ENCODE measurements at places on chromosomes 3 and 15.

DNA sequence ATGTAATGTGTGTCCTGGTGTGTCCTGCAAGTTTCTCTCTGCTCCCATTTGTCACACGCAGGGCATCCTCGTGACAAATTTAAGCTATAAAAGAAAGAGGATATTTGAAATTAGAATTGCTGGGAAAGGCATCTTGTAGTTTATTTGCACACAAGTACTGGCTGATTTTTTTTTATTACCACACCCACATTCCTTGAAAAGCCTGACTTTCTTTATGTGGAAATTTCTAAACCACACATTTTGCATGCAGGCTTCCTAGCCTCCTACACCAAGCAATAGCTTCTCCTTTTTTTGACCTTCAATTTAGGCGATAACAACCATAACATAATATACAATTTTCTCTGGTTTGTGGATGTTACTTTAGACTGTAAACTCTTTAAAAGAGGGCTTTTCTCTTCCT lies 126.1 kb downstream of the SERPINI1 start:
- no peak for DNase-seq

- DNase-seq = no peak
These were observed 34.9 kb upstream of the SLC25A36 start for GRCh38 chr3:140906785-140907184.

DNA sequence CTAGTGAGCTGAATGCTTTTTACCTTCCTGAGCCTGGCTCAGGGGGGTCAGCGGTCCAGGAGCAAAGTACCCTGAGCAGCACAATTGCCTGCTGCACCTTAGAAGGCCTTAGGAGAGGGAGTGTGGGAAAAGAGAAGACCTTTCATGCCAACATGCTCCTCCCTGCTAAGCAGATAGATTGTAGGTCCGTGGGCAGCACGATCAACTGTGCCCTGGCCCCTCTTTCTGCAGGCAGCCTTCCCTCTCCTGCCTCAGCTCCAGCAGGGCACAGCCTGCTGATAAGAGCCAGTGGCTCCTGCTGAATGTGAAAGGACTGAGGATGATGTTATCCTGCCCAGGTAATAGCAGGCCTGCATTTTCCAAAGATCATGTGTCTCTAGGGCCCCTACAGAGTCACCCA lies 4.1 kb downstream of the CORO2B start:
- no peak for DNase-seq

- no peak for DNase-seq
These were observed 5.3 kb downstream of the SNUPN start for GRCh38 chr15:75620058-75620820.

DNA sequence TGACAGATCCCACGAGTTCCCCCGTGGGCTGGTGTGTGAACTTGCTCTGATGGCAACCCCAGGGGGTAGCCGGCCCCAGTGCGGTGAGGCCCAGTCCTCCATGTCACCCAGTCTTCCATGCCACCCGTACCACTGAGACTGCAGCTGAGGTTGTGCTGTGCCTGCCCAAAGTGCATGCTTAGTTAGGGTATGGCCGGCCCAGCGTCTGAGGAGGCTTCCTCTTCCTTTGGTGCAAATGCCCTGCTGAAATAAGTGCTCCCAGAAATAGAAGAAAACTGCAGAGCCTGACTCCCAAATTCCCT lies 31.5 kb downstream of the MGLL start:
- DNase-seq = no peak

DNA sequence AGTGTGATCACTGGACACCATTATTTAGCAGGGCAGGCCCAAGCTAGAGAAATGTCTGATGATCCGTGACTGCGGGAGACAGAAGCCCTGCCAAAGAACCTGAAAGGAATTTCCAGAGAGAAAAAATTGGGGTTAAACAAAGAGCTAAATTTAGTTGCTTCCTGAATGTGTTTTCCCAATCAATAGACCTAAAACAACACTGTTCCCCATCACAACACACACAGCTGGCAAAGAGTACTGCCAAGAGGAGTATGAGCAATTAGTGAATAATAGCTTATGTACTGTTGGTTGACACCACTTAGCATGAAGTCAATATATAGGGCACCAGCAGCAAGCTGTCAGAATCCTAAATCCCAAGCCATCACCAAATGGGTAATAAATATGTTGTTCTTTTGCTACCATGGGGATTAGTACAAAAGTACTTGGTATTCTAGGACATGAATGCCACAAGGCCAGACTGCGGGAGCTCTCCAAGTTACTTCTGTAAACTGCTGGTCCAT lies 35.7 kb downstream of the CLK3 start:
- no peak for DNase-seq

DNA sequence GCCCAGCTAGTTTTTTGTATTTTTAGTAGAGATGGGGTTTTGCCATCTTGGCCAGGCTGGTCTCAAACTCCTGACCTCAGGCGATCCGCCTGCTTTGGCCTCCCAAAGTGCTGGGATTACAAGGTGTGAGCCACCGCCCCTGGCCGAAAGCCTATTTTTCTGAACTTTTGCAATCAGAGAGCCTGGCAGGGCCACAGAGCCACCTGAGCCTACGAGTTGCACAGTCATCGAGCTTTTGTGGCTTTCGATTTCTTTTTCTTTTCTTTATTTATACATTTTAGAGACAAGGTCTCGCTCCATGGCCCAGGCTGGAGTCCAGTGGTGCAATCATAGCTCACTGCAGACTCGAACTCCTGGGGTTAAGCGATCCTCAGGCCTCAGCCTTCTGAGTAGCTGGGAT lies 140.4 kb downstream of the NSMCE3 start:
- no peak for DNase-seq

GRCh38 chr15:92914768-92915221 lies 14.7 kb downstream of the CHD2 start:
- DNase-seq = no peak

DNA sequence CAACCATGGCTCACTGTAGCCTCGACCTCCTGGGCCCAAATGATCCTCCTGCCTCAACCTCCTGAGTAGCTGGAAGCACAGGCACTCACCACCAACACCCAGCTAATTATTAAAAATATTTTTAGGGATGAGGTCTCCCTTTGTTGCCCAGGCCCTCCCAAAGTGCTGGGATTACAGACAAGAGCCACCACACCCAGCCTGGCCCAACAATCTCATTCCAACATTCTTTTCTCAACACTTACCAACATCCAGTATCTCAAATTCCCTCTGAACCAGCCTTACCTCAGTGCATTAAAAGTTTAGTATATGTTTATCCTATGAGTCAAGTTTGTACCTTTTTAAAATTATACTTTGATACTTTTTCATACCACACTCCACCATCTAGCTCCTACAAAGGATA lies 25.0 kb downstream of the ANXA2 start:
- no peak for DNase-seq

DNA sequence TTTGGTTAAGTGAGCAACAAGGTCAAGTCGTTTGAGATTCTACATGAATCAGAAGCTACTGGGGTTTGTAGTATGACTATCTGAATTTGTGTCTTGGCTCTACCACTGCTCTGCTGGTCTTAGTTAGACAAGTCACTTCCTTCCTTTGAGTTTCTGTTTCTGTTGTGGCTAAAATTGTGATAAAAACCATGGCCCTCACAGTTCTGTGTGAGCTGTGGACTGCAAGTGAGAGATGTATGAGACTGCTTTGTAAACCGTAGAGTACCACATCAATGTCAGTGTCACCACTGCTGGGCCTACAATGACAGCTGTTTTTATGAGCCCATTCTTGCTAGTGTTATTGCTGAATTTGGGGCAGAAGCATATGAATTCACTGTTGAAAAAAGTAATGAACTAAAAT lies 32.7 kb downstream of the RARB start:
- no peak for DNase-seq

GRCh38 chr3:142509079-142509478 lies 61.2 kb upstream of the XRN1 start:
- no peak for DNase-seq

DNA sequence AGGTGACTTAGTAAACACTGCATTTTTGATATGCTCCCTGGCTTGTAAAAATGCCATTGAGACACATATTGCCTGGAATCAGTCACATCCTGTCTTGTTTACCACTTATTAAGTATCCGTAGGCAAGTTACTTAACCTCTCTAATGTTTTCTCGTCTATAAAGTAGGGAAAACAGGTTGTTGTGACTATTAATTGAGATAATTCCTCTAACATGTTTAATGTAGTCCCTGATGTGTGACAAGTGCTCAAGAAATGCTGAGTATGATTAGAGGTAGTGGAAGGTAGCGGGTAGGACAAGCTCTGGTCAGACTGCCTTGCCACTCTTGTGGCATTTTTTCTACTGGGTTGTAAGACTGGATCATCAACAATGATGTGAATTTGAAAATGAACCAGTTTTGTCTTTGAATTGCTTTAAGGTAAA lies 54.1 kb downstream of the NFKBIZ start:
- no peak for DNase-seq

DNA sequence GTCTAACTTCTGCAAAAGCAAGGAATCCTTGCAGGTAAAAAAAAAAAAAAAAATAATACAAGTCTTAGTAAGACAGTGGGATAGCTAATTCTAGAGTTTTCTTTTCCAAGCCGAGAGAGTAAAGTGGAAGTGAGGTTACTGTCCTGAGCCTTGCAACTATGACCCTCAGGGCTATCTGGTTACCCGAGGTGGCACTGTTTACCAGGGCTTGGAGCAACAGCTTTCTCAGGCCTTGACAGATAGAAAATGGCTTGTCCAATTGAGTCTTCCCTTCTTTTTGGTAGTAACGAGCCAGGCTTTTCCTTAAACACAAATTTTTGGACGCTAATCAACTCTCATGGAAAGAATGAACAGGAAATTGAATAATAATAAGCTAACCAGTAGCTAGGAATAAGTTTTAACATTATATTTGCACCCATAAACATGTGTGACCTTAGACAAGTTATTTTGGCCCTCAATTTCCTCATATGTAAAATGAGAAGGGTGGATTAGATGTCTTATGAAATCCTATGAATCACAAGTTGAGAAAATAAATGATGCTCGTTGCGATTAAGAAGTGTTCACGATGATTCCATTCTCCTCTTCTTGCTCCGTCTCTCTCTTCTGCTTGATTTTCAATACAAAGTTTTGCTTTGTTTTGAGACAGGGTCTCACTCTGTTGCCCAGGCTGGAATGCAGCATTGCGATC lies 236.9 kb upstream of the KBTBD8 start:
- DNase-seq = no peak

GRCh38 chr3:125219261-125219701 lies 6.7 kb upstream of the SLC12A8 start:
- DNase-seq = no peak

GRCh38 chr3:188658606-188659005 lies 504.6 kb downstream of the LPP start:
- DNase-seq = no peak

GRCh38 chr3:193590088-193590856 lies 2.7 kb upstream of the OPA1 start:
- DNase-seq = no peak

DNA sequence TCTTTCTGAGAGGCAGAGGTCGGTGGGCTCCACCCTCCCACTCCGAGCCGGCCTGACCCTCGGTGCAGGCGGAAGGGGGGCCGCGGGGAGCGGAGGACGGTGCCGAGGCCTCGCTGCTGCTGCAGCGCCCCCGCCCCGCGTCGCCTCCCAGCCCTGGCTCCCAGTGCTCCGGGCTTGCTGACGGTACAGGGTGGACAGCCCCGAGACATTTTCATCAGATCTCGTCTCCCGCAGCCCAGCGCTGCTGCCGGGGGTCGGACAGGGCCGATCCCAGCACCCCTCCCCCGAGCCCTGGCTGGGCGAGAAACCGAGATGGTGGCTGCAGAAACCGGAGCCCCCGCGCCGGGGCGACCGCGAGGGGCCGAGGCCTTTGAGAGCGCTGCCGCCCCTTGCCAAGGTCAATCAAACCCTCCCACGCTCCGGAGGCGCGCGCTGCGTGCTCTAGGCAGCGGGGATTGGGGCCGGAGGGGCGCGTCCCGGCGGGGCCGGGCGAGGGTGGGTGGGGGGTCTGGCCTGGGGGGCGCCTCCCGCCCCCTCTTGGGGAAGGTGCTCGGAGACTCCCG lies 42.5 kb downstream of the EPHB3 start:
- DNase-seq = peak; percentile 55

- no peak for DNase-seq
These were observed 19.8 kb upstream of the LOXL1 start for GRCh38 chr15:73906346-73907034.

DNA sequence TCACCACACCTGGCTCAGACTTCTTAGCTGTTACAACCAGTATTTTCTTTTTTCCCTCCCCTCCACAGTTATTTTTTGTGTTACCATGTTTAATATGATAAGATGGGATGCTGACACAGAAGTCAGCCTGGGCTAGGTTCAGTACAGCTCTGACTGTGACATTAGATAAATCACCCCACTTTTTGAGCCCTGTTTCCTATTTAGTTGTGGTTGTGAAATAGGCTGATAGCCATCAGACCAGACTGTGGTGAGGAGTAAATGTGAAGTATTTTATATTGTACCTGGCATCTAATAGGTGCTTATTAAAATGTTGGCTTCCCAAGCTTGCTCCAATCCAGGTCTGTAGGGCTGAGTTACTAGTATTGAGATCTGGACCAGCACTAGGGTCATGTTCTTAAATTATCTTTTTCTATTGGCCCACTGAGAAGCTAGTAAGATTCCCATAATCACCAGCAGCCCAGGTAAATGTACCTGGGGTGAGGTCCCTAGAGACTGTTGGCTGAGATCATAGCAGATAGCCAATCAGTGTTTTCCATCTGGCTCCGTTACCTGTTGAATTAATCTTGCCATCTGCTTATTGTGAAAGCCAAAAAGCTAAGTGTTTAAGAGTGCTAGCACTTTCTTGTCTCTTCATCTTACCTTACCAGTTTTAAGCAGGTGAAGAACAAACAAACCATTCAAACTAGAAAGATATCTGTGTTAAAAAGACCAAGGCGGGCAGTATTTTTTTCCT lies 61.0 kb downstream of the CCK start:
- DNase-seq = no peak

- DNase-seq = no peak
These were observed 59.6 kb downstream of the ATP10A start for GRCh38 chr15:25803541-25803940.

DNA sequence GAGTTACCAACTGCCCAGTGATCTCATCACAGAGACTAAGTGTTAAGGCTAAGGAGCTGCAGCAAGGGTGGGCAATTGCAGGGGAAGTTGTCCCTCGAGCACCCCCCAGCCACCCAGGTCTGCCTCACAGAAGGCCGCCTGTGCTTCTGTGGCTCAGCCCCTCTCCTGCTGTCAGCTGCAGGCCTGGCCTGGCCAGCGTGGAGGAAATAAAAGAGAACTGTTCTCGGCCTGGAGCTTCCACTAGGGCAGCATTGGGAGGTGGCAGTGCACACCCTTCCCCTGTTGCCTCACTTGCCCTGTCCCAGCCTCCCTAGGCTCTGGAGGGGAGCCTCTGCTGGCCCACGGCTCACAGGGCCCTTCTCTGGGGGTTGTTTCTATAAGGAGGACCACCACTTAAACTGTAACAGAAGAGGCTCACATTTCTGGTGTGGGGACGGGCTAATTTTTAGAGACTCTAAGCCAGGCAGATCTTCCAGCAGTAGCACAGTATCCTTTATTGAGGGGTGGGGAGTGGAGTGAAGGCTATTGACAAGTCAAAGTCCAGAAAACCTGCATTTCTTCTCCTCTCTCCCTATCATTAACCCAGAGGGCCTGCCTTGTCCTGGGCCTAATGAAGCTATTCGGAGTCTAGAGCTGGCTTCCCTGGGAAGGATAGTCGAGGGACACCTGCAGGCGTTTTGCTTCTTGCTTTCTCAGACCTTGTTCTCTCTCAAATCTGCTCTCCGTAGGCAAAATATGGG lies 75.6 kb upstream of the ADPGK start:
- no peak for DNase-seq

GRCh38 chr3:109023656-109024254 lies 70.1 kb upstream of the GUCA1C start:
- DNase-seq = peak; percentile 39
